ENCODE measurements at places on chromosomes 16 and 17.

DNA sequence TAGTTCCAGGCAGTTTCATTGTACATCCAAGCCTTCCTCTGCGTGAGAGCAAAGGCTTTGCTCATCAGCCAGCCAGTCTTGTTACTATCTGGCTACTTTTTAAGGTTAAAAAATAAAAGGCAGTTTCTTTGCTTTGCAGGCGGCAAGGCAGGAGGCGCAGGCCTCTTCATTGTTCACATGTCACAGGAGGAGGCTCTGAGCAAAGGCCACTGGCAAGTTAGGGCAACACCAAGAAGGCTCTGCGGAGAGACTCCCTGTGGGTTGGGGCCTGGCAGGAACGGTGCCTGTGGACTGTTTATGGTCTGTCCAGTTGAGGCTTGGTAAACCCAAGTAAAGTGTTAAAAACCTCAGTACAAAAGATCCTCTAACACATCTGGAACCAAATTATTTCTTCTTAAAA, 3.9 kb upstream of the NT5C start:
- no peak for DNase-seq

DNA sequence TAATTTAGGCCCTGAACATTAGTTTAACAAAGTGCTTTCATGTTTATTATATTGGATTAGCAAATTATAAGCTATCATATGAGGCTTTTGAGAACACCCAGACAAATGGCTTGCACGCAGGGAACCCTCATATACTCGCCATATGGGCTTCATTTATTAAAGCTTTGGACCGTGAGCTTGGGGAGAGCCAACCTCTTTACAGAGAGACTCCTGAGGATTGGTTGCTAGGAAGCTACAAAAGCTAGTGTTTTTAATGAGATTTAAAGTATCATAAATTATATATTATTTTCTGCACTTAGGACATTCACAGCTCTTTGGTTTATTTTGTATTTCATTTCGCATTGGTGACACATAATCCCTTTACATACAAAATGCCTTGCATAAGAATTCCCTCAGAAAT, 193.8 kb upstream of the TOX3 start:
- no peak for DNase-seq

- no peak for DNase-seq
These were observed 146.6 kb downstream of the TRIM37 start for GRCh38 chr17:58960068-58960467.

- DNase-seq: no peak
These were observed 2.5 kb downstream of the SSH2 start for GRCh38 chr17:29927546-29927945.

DNA sequence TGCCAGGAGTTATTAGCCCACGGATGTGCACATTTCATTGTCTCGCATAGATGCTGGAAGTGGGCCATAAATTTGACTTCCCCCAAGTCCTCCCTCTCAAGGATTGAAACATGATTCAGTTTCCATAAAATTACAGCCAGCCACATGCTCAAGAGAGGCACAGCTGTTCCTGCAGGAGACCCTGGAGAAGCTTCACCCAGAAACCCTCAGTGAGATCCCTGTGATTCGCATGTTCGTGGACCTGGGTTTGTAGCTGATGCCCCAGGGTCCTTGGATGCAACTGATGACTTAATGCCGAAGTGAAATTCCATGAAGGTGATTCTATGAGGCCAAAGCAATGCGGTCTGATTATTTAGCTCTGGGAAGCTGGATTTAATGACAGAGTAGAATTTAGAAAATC, 24.7 kb upstream of the AQP8 start:
- DNase-seq: no peak

DNA sequence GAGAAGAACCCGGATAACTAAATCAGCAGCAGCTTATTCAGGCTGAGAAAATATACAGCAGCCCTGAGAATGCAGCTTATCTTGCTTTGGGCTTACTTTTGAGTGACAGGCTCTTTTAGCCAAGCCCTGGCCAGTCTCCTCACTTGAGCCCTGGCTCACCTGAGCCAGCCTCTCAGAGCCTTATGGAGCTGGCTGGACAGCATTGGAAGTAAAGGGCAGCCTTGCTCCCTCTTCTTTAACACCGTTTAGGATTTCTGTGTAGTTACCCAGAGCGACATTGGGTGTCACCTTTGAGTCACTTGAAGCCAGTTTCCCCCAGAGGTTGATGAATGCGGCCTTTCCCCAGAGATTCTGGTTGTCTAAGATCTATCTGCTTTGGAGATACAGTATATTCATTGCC, 7.7 kb upstream of the NPIPB2 start:
- DNase-seq: no peak

GRCh38 chr17:45946841-45947256, 52.2 kb upstream of the STH start:
- DNase-seq: no peak

DNA sequence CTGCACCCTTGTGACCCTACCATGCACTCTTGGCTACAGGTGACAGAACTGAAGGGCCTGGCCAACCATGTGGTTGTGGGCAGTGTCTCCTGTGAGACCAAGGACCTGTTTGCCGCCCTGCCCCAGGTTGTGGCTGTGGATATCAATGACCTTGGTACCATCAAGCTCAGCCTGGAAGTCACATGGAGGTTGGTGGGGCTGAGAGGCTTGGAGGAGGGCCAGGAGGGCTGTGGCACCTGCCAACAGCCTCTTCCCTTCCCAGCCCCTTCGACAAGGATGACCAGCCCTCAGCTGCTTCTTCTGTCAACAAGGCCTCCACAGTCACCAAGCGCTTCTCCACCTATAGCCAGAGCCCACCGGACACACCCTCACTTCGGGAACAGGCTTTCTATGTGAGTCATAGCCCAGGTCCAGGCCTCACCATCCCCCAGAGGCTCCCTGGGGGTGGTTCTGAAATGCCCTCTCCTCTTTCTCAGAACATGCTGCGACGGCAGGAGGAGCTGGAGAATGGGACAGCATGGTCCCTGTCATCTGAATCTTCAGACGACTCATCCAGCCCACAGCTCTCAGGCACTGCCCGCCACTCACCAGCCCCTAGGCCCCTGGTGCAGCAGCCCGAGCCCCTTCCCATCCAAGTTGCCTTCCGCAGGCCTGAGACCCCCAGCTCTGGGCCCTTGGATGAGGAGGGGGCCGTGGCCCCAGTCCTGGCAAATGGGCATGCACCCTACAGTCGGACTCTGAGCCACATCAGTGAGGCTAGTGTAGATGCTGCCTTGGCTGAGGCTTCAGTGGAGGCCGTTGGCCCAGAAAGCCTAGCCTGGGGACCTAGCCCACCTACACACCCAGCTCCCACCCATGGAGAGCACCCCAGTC, 13.0 kb downstream of the RIPOR1 start:
- DNase-seq: no peak

DNA sequence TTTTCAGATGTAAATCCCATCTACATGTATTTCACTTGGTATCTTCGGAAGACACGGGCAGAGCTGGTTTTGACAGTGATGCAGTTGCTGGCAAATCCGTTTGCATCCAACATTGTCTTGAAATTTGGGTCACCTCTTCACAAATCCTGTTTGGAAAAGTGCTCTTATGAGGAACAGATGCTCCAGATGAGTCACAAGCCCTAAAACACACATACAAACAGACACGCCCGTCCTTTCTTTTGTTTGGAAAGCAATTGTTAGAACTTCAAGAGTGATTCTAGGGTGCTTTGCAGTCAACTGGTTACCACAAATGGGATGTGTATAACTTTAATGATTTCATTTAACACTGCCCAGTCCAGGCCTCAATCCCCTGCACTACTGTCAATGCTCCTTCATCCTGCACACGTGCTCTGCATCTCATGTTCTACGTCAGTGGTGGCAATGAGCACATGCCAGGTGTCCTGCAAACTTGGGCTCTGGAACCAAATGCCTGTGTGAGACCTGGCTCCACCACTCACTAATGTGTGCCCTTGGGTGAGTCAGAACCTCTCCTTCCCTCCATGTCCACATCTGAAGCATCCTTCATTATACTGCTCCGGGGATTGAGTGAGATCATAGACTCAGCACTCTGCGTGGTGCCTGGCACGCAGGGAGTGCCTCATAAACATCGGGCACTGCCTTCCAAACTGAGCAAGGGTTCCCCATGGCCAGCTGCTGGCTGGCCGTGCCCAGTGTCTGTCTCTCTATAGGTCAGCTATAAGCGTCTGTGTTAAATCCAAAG, 19.3 kb upstream of the FOXF1 start:
- DNase-seq: no peak
